ENCODE measurements at places on chromosomes 2 and 18.

GRCh38 chr2:128276878-128277675 lies 41.6 kb downstream of the HS6ST1 start:
- no peak for DNase-seq

DNA sequence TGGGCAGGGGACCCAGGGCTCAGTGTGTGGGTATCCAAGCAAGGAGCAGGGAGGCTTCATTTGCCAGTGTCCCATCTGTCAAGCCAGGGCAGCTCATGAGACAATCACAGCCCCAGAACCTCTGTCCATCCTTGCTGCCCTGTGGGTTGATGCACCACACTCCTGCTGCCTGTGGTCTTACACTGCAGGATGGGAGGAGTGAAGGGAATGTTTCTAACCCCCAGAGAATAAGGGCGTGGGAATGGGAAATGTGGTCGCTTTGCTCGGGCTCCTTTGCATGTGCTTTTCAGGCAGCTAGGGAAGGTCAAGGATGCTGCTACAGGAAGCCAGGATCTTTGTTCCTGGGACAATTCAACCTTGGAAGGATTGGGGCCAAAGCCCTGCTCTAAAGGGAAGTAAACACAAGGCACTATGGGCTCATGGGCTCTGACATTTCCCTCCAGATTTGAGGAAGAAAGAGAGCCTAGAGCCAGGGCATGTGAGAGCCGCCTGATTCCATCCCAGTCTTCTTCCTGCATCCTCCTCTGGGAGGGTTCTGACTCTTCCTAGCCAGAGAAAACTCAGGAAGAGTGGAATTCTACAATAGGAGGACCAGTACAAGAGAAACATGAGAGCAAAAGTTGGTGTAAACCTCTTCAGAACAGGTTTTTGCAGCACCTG lies 18.8 kb upstream of the MAP3K20 start:
- no peak for DNase-seq

DNA sequence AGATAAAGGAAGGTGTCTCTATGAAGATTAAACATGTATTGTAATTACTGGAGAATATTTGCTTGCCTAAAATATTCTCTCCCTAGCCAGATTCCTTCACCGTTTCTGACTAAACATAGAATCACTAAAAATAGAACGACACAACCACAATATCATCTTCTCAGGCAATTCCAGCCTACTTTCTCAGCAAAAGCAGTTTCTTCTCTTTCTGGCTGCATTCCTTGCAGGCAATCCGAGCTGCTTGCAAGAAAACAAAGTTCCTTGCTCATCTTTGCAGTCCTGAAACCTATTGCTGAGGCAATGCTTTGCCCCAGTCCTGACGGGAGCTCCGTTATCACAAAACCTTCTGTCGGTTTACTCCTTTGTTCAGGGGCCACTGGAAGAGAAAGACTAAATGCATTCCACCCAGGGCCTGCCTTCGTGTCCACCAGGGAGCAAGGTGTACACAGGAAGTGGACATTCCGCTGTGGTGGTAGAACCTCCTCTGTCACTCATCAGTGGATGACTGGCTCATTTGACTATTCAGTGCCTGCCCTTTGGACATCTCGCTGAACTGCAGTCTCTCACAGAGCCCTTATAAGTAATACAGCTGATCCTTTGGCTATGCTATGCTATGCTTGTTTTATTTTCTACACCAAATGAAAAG lies 239.2 kb upstream of the DOK6 start:
- no peak for DNase-seq

DNA sequence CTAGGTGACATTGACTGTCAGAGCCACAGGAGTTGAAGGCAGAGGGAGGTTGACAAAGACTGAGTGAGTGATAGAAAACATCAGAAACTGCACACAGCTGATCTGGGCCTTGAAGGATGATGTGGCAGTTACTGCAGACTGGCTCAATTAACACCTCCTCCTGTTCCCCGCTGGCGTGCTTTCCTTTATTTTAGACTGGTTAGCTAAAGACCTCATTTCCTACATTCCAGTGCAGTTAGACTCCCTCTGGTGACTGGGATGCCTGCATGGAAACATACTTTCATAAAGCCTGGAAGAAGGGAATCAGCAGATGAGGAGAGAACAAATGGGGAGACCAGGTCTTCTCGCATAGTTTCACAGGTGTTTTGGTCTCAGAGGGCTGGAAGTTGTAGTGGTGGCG lies 7.1 kb downstream of the TPGS2 start:
- no peak for DNase-seq

GRCh38 chr2:55107436-55107835 lies 57.2 kb upstream of the RTN4 start:
- DNase-seq: no peak

- DNase-seq: no peak
Measured at GRCh38 chr2:9693196-9693491, 62.3 kb upstream of the YWHAQ start.

- no peak for DNase-seq
Measured at GRCh38 chr2:18117592-18117991, 239.1 kb downstream of the KCNS3 start.

- no peak for DNase-seq
Measured at GRCh38 chr2:33420726-33421125, 55.7 kb upstream of the RASGRP3 start.

DNA sequence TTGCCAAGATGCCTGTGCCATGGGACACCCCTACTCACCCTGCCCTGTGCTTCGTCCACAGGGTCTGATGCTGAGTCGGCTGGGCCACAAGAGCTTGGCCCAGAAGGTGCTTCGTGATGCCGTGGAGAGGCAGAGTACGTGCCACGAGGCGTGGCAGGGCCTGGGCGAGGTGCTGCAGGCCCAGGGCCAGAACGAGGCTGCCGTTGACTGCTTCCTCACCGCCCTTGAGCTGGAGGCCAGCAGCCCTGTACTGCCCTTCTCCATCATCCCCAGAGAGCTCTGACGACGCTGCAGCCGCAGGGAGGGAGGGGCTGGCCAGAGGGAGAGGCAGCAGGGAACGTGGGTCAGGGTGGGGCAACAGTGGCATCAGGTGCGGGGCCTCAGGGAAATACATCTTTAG lies 81.5 kb downstream of the STPG4 start:
- no peak for DNase-seq

GRCh38 chr2:17878281-17879136 lies at the start of gene KCNS3:
TSS of gene KCNS3 (plus strand) at chr2:17878667. CDS start at chr2:17931009, 52,342 bp downstream.
- no peak for DNase-seq

GRCh38 chr2:154698721-154699574 lies 453 bp downstream of the KCNJ3 start:
- DNase-seq: no peak

DNA sequence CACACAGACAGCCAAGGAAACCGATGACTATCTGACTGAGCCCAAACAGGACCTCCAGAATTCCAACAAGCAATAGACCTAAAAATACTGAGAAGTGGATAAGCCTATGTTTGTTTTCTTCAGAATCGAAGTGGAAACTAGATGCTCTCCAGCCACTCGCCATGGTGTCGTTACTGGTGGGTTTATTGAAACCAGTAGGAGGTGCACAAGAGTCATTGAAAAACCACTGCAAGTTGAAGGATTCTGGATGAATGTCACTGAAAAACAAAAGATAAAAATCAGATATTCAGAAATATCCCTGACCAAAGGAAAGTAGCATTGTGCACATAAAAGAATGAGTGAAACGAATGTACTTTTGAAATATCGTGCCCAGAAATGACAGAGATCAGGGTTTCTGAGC lies 15.3 kb downstream of the TM4SF20 start:
- no peak for DNase-seq

GRCh38 chr2:54986264-54986663 lies 64.0 kb downstream of the RTN4 start:
- DNase-seq: no peak

GRCh38 chr2:213696442-213696841 lies 412.2 kb downstream of the SPAG16 start:
- no peak for DNase-seq

- no peak for DNase-seq
Measured at GRCh38 chr2:179963626-179964025, 43.5 kb downstream of the CWC22 start.

- DNase-seq: no peak
Measured at GRCh38 chr2:146615778-146616177, 1229.1 kb upstream of the ACVR2A start.

DNA sequence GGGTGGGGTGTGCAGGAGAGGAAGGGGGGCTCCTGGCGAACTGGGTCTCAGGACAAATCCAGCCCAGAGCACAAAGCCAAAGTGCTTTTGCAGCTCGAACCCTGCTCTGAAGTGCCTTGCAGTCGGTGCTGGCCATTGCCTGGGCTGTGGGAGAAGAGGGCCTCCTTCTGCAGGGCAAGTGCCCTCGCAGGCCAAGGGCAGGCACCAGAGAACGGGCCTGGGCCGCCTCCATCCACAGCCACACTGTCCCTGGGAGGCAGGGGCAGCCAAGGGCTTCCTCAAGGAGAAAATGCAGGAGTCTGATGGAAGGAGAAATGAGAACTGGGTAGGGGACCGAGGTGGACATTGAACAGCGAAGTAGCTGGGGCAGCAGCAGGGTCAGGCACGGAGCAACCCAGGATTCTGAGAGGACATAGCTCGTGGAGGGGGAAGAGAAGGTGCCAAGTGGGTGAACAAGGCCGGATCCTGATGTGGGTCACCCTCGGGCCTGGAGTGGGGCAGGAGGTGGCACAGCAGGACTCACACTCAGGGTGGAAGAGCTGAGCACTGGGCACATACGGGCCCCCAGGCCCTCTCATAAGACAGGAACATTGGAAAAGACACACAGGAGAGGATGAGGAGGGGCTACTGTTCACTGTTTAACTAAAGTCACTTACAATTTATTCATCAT lies 312.8 kb upstream of the SALL3 start:
- DNase-seq: no peak

DNA sequence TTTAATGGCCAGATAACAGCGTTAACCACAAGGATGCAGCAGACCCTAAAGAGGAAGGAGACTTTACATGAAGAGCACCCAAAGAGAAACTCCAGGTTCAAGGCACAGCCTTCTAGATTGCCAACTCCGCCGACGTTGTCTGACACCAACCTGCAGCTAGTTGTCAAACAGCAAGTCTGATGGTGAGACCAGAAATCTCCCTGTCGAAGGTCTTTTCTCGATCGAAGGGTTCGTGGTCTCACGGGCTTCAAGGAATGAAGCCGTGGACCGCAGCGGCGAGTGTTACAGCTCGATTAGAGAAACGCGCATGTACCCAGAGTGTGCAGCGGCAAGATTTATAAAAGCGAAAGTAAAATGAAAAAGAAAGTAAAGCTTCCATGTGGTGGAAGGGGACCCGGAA lies 656.3 kb downstream of the XIRP2 start:
- no peak for DNase-seq

- no peak for DNase-seq
Measured at GRCh38 chr2:127431408-127432023, 13.3 kb downstream of the PROC start.

- no peak for DNase-seq
Measured at GRCh38 chr2:162053066-162053807, 20.8 kb downstream of the DPP4 start.

DNA sequence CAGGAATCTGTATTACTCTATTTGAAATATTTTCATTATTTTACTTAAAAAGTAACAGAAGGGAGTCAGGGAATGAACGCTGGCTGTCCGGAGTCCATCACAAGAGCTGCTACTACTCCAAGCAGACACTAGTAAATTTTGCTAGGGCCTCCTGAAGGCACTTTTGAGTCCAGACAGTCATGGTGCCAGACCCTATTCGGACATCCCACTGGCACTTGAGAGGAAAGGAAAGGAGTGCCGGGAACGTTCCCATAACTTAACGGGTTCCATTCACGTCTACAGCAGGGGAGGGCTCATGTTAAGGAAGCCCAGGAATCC lies 563 bp upstream of the GMCL1 start:
- DNase-seq: no peak

- peak; percentile 69 for DNase-seq
Measured at GRCh38 chr18:48445540-48445939, 36.4 kb upstream of the ZBTB7C start.

DNA sequence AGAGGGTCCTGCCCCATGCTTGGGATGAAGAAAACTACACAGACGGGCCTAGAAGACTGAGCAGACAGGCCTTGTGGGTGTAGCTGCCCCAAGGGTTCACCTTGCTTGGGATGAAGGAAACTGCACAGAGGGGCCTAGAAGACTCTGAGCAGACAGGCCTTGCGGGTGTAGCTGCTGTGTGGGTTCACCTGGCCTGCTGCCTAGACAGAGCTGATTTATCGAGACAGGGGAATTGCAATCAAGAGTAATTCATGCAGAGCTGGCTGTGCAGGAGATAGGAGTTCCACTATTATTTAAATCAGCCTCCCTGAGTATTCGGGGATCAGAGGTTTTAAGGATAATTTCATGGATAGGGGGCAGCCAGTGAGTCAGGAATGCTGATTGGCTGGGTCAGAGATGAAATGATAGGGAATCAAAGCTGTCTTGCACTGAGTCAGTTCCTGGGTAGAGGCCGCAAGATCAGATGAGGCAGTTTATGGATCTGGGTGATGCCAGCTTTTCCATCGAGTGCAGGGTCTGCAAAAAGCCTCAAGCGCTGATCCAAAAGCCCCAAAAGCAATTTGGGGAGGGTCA lies 341.4 kb downstream of the GALR1 start:
- DNase-seq: no peak

GRCh38 chr2:55786280-55786679 lies 92.6 kb upstream of the PNPT1 start:
- DNase-seq: no peak

DNA sequence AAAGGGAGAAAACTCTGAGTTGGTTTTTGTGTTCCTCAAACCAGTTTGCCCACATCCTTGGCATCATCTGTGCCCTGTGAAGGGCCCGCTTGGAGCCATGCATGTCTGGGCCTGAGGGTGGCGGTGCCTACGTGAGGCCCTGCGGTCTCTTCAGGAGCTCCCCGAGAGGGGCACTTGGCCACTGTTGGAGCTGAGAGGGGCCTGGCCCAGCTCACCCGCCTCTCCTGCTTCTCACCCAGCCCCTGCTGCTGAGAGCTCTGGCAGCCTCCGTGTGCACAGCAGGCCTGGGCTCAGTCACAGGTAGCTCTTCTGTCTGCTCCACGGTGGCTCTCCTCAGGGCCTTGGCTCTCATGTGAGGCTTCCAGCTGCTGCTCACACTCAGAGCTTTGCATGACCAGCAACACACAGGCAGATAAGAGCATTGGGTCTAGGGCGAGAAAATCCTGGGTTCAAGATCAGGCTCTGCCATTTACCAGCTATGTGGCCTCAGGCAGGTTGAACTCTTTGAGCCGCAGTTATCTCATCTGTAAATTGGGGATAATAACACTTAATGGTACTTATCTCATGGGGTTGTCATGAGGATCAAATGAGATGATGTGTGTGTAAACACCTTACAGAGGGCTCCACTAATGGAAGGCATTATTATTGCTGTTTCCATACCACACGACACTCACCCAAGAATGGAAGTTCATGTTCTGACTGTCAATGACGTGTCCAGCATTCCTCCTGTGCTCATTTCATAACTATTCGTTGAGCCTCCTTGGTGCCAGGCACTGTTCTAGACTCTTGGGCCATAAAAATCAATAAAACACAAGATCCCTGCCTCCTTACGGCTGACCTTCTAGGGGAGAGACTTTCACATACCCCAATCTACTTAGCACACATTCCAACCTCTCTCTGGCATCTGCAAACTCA lies 41.6 kb upstream of the PLB1 start:
- DNase-seq: no peak

- no peak for DNase-seq
Measured at GRCh38 chr2:235328991-235329390, 164.9 kb upstream of the AGAP1 start.

Data from activated T-cell treated with anti-CD3 and anti-CD28 coated beads for 24 hours (primary cell).